ENCODE measurements at places on chromosomes 2 and 18.

GRCh38 chr2:141529659-141530058 is 601.2 kb downstream of the LRP1B start:
- DNase-seq: no peak

DNA sequence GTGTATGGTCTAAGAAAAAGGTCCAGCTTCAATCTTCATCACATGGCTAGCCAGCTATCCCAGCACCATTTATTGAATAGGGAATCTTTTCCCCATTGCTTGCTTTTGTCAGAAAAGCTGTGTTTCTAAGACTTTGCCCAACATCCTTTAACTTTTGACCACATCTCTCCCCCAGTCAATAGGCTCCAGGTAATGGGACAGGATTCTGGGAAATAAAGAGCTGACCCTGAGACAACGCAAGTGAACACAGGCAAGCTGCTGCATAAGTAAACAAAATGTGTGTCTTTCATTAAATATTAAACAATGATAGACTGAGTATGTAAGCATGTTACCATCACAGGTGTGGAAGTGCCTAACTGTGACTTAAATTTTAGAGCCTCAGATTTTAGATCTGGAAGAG is 23.0 kb downstream of the FAM110C start:
- no peak for DNase-seq

GRCh38 chr2:157431176-157431575 is 12.7 kb downstream of the CYTIP start:
- DNase-seq: no peak

DNA sequence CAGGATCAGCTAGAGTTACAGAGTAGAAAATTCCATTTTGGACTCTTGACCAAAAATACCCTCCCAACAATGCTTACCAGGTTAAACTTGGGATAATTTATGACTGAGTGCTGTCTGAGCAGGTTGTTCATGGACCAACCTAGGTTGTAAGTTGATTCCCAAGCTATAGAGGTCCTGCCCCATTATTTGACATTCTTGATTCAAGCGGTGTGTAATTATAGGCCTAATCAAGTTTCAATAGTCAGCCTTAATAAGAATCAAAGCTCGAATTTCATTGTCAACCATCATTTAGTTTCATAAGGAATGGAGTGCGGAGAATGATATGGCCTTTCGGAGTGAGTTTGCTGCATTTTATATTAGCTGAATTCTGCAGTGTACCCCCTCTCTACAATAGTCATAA is 152.8 kb upstream of the FIGN start:
- no peak for DNase-seq

- no peak for DNase-seq
Measured at GRCh38 chr18:13387855-13388548, 169.4 kb downstream of the LDLRAD4 start.

- DNase-seq: no peak
Measured at GRCh38 chr2:238382381-238382781, 44.3 kb upstream of the ASB1 start.

DNA sequence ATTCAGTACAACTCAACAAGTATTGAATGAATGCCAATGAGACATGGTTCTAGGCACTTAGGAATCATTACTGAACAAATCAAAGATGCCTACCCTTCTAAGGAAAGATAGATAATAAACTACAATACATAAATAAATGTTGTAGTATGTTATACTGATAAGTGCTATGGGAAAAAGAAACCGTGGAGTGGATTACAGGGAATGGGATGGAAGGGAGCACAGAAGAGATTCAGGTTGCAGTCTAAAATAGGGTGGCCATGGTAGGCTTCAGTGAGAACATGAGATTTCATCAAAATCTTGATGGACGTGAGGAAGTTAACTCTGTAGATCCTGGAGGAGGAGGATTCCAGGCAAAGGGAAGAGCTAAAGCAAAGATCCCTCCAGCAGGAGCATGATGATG is 17.9 kb upstream of the CREB1 start:
- no peak for DNase-seq

- DNase-seq: no peak
Measured at GRCh38 chr2:141666191-141666590, 464.6 kb downstream of the LRP1B start.

- DNase-seq: no peak
Measured at GRCh38 chr18:5521000-5521399, 22.8 kb downstream of the EPB41L3 start.

DNA sequence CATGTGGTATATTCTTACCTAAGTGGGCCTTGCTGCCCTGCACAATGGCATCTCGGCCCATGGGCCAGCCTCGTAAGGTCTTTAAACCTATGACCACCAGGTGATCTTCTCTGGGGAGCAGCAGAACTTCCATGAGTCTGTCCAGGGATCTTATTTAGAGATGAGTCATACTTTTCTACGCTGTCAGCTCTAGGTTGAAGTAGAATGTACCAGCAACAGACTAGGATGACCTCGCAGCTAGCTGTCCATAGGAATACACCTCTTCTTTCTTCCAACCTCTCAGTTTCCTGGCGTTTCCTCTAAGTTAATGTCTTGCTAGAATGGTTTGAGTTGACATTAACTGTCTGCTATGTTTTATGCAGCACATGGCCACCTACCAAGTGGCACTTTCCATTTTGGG is 15.6 kb upstream of the CXCR4 start:
- DNase-seq: no peak

GRCh38 chr2:20931346-20931745 is 108.4 kb upstream of the LDAH start:
- DNase-seq: no peak

DNA sequence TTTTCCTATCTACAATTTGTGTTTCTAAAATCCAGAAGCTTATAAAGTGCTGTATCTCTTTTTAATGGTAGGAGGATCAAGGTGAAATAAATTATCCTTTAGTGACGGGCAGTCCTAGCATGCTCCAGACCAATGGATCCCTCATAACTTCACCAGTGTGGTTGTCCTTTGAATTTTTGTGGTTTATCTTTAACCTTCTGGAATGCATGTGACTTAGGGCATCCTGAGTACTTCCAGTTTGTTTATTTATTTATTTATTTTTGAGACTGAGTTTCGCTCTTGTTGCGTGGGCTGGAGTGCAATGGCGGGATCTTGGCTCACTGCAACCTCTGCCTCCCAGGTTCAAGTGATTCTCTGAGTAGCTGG is 40.4 kb downstream of the NUP35 start:
- no peak for DNase-seq

DNA sequence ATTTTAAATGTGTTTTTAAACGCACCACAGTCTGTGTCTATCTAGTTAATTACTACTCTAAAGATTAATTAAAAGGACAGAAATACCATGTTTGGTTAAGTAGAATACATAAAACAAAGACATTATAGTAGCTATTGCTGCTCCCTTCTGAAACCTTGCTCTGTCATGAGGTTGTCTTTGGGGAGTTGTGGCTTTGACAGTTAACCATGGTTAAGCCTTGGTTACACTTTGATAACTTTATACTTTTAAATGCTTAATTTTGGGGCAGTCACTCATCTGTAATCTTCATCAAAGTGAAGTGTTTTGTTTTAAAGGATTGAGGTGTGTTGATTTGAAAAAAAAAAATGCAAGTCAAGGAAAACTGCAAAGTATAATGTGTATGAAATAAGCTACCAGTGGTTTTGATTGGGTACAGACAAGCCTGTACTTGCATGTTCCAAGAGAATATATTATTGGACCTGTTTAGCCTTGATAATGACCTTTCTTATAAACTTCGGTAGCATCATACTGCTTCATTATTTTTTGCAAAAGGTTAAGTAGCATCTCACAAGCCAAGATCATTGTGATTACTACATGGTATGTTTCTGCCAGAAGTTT is 29.8 kb upstream of the TBR1 start:
- DNase-seq: no peak

- DNase-seq: peak; percentile 55
Measured at GRCh38 chr2:207133820-207134519, 31.8 kb downstream of the KLF7 start.

GRCh38 chr2:159850789-159851188 is 52.8 kb upstream of the CD302 start:
- no peak for DNase-seq

- no peak for DNase-seq
Measured at GRCh38 chr18:54871231-54871630, 43.0 kb downstream of the RAB27B start.

DNA sequence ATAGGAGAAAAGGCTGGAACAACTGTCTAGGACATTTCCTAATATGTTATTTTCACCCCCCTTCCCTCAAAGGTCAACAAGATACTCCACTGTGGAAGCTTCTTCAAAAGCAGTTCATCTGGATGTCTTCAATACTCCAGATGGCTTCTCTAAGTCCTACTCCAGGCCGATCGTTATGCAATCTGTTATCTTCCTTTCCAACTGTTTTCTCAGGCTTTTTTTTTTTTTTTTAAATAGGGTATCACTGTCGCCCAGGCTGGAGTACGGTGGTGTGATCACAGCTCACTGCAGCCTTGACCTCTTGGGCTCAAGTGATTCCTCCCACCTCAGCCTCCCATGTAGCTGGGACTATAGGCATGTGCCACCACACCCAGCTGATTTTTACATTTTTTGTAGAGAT is 26.3 kb downstream of the ATP8B1 start:
- DNase-seq: no peak

DNA sequence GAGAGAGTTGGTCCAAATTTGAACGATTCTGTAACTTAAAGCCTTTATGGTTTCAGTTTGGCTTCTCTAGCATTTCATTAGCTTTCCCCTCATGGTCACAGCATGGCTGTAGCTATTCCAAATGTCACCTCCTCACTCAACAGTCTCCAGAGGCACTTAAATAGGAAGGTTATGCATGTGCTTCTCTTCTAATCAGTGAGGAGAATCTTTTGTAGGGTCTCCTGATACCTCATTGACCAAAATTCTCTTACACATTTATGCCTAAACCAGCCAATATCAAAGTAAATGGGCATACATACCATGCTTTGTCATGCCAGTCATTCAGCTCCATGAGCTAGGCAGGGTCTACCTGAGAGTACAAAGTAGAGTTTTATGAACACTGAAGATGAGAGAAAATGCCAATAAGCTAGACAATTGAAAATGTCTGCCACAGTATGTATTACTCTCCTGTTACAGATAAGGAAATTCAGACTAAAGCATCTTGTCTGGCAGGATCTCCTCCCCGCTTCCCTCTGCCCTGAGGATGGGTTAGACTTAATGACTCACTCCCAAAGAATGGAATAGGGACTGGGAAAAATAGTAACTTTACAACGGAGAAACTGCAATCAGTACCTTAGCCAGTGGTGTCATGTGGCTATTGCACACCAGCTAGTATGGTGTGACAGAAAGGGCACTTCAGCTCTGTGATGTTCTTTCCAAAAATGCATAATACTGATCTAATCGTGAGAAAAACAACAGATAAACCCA is 15.4 kb downstream of the DSG2 start:
- DNase-seq: no peak

GRCh38 chr2:177754492-177754873 is 318.1 kb downstream of the PDE11A start:
- no peak for DNase-seq

- peak; percentile 11 for DNase-seq
Measured at GRCh38 chr2:241798081-241798630, 10.8 kb upstream of the NEU4 start.

- peak; percentile 4 for DNase-seq
Measured at GRCh38 chr2:184769023-184769422, 170.7 kb downstream of the ZNF804A start.

DNA sequence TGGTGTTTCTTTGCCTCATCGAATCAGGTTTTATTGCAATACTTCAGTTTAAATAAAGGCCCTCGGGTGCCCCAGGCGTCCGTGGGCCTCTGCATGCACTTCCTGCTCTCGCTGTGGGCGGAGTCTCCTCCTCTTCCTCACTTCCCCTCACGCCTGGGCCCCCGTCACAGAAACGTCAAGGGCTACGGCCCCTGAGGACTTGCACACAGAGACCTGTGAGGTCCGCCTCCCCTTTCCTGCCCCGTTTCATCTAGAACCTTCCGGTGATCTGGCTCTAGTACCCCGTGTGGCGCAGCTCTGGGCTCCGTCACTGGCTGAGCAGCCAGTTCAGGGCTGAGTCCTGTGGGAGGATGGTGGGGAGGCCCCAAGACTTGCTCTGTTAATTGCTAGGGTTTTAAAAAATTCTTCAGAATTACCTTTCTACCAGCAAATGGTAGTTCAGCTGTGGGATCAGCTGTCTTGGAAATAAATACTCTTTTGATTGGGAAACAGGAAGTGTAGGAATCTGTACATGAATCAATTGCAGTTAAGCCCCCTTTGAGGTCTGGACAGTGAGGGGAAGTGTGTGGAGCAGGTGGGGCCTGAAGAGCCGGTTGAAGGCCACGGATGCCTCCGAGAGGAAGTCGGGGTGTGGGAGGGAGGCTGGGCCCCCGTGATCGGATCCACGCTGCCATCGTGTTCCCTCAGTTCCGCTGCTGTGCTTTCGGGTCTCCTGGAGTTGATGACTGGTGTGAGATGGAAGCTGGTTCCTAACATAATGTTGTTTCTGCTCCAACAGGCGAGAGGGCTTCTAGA is 10.2 kb downstream of the NFATC1 start:
- DNase-seq: no peak

- DNase-seq: no peak
Measured at GRCh38 chr18:10455726-10456453, 1.5 kb downstream of the APCDD1 start.

DNA sequence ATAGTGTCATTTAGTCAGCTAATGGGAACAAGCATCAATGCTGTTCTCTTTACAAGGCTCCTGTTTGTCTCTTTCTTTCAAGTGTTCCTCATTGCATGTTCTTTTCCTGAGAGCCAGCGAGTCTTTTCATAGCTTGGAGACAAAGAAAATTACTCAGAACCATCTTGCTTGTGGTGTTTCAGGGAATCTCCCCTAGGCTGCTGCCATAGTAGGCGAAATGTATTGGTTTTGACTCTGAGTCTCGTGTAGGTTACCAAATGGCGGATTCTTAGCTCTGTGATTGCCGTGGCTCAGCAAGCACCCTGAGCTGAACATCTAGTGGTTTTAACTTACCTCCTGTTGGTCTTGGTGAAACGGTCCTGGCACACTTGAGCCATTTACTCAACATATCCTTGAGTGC is 68.7 kb downstream of the RHBDD1 start:
- no peak for DNase-seq

- DNase-seq: no peak
Measured at GRCh38 chr2:177024765-177025164, 187.8 kb upstream of the HNRNPA3 start.

DNA sequence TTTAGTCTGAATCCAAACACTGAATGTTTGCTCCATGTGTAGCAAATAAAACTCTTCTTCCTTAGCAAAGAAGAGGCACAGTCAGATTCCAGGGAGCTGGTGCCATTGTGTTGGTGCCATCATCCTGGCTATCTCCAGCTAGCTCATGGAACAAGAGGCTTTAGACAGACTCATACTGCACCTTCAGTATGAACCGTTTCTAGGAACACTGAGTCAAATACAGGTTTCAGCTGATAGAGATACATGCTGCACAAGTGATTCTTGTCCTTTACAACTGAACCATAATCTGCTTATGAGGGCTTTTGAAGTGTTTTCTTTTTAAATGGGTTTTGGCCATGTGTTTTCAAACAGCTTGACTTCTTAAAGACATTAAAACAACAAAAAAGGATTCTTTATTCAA is 57.9 kb downstream of the DYNC1I2 start:
- no peak for DNase-seq

All from hepatic stellate cell (primary cell).